ENCODE measurements at places on chromosomes 6 and 20.

GRCh38 chr20:6636209-6637159, 131.0 kb upstream of the BMP2 start:
- no peak for DNase-seq

DNA sequence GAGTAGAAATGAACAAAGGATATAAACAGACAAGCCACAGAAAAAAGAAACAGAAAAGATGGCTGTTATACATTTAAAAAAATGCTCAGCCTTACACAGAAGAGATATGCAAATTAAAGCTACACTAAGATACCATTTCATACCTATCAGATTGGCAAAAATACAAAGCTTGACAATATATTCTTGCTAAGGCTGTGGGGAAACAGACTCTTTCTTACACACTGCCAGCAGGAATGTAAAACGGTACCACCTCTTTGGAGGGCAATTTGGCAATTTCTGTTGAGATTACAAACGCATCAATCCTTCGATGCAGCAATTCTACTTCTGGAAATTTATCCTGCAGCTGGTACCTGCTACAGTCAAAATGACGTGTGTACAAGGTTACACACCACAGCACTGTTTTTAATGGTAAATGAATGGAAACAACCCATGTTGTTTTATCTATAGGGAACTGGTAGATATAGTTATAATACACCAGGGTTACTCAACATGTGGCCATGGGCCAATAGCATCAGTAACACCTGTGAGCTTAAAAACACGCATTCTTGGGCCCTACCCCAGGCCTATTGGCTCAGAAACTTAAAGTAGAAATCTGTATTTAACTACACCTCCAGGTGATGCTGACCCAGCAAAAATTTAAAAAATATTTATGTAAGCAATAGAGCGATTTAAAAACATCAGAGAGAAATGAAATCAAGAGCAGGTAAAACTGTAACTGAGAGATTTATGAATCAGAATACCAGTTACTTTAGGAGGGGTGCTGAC, 53.3 kb downstream of the TRAM2 start:
- DNase-seq, result no peak

DNA sequence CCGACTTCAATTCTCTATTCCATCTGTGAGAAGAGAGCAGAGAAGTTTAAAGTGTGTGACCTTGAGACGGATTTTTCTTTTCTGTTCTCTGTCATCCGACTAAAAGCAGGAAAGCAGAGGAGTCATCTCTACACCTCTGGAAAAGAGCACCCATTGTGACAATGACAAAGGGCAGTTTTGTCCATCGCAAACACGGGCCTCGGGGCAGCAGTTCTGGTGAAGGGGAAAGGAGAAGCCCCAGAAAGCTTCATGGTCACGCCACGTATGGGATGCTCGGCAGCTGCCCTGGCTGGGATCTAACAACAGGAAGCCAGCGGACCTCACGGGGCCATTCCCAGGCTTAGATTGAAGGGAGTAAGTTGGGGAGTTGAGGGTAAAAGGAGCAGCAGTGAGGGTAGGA, 52.0 kb upstream of the HBS1L start:
- no peak for DNase-seq

GRCh38 chr6:4727671-4728435, 48.4 kb upstream of the CDYL start:
- no peak for DNase-seq

GRCh38 chr6:44867571-44868334, 460.4 kb upstream of the RUNX2 start:
- no peak for DNase-seq

DNA sequence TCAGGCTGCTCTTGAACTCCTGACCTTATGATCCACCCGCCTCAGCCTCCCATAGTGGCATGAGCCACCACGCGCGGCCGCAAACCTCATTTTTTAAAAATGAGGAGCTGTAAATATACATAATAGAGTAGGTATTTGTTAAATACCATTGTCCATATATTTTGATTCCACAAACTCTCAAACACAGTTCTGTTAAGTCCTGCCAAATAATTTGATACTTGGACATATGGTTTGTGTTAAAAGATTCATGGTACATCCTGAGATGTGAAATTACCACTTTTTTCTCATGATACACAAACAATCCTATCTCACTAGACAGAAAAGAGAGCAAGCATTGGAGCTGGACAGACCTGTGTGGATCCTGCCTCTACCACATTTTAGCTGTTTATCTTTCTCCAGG, 334.1 kb upstream of the KCNQ5 start:
- no peak for DNase-seq

DNA sequence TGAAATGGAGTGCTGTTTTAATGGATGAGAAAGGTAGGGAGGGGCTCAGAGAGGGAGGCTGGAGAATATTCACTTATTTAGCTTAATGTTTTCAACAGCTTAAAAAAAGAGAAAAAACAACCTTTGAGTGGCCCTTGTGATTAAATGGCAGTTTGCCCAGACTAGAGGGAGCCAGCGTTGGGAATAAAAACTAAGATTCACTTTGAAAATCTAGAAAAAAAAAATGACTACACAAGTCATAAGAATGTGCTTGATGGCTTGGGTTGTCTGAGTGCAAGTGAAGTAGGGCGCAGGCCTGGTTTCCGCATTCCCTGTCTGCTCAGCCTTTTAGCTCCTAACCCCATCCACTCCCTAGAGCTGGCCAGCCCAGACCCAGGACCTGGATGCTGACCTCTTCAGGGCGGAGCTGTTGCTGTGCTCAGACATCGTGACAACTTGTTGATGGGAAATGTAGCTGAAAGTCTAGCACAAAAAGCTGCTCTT, 28.9 kb downstream of the UTRN start:
- no peak for DNase-seq

GRCh38 chr6:130632277-130632676, 194.9 kb upstream of the SMLR1 start:
- no peak for DNase-seq

DNA sequence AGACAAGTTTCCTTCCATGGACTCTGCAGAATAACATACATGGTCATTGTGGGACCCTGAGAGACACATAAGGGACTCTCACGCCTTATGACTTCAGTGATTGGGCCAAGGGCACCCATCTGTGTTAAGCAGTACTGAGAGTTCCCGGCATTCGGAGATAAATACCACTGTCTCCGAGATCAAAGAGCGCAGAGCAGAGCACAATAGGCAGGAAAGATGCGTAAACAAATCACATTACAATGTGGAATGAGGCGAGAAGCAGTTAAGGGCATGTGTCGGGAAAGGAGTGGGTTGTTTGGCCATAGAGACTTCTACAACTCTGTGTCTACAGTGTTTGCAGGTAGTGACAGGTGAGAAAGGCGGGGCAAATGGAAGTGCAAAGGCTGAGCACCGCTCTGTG, 57.6 kb downstream of the NRSN1 start:
- DNase-seq, result no peak

- DNase-seq, result no peak
These were observed 29.9 kb downstream of the MRS2 start for GRCh38 chr6:24432611-24433010.

DNA sequence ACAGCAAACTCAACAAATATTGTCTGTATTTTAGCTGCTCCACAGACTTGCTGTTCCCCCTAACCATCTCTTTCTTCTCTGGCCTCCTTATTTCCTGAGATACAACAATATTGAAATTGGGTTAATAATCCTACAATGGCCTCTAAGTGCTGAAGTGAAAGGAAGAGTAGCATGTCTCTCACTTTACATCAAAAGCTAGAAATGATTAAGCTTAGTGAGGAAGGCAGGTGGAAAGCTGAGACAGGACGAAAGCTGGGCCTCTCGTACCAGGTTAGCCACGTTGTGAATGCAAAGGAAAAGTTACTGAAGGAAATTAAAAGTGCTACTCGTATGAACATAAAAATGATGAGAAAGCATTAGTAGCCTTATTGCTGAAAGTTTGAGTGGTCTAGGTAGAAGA, 63.8 kb downstream of the ELOVL5 start:
- DNase-seq, result no peak

GRCh38 chr20:1720226-1720625, 62.6 kb upstream of the SIRPG start:
- no peak for DNase-seq

GRCh38 chr20:39632176-39632575, 670.0 kb downstream of the DHX35 start:
- no peak for DNase-seq

DNA sequence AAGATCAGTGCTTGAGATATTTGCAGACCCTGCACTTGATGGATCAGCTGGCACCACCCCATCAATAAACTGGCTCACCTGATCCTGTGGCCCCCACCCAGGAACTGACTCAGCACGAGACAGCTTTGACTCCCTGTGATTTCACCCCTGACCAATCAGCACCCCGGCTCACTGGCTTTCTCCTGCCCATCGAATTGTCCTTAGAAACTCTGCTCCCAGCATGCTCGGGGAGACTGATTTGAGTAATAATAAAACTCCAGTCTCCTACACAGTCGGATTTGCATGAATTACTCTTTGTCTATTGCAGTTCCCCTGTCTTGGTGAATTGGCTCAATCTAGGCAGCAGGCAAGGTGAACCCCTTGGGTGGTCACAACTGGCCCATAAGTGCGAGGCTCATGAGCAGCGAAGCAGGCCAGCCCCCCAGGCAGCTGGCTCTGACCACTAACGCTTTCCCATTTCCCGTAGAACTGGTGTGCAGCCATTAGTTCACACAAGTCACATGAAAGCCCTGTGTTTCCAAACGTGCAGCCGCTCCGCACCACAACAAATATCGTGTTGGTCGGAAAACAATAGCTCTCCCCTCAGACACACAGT, 79.6 kb downstream of the RSPH3 start:
- DNase-seq, result no peak

- DNase-seq, result no peak
These were observed 290.8 kb downstream of the ZNF217 start for GRCh38 chr20:53302695-53303412.

DNA sequence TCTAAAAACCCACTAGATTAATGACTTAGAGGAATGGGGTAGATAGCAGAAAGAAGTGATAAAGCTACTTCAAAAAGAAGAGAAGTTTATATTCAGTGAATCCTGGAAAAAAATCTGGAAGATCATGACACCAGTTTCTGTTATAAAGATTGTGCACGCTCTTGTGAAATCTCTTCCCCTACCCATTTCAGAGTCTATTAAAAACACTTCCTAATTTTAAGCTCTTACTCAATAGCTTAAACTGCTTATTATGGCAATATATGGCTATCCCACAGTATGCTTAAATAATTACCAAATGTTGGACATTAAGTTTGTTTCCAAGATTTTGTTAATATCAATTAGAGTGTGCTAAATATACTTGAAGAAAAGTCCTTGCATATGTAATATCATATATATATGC, 585.3 kb upstream of the MAN1A1 start:
- DNase-seq, result no peak

- no peak for DNase-seq
These were observed 401.0 kb downstream of the PAX1 start for GRCh38 chr20:22106308-22106938.

DNA sequence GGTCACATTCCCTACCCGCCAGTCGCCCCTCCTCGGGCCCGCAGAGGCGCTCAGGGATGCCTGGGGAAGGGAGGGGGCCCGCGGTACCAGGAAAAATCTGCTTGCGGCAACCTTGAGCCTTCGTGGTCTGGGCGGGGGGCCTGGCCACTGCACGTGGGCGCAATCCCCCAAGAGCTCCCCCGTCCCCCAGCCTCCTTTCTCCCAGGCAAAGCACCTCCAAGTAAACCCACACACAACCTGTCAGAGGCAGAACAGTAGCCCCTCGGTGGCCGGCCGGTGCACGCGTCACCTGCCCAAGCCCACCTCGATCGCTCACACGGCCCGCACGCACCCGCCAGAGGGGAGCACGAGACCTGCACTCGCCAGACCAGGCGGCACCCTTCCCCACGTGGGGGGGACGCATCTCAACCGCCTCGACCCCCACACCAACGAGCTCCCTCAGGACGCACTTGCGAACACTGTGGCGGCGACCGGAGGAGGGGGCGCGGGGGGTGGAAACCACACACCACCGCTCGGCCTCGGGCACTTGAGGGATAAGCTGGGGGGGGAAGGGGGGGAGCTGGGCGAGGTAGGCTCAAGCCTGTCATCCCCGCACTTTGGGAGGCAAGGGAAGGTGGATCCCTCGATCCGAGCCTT, 1955.7 kb upstream of the DEFB115 start:
- no peak for DNase-seq

- no peak for DNase-seq
These were observed 382.4 kb upstream of the CDH4 start for GRCh38 chr20:60869625-60870024.

DNA sequence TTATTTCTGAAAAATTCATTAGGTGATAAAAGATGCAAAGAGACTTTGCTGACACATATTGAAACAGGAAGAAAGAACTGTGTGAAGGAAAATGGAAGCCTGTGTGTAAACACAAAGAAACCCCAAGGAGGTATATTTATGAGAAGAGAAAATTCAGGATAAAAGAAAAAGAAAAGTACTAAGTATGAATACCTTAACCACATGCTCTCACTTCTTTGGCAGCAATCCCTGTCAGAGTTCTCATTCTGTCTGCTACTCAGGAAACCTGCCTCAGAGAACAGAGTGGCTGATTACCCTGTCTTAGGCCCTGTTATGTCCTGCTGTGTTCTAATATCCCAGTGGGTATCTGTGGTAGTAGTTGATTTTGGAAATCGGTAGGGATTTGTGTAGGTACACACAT, 457.9 kb downstream of the TBC1D32 start:
- no peak for DNase-seq

- DNase-seq, result no peak
These were observed 51.7 kb downstream of the PCNA start for GRCh38 chr20:5067877-5068645.

- DNase-seq, result no peak
These were observed 132.7 kb downstream of the AGPAT4 start for GRCh38 chr6:161141173-161141572.

- DNase-seq, result no peak
These were observed 832.2 kb downstream of the EYS start for GRCh38 chr6:64874776-64875175.

DNA sequence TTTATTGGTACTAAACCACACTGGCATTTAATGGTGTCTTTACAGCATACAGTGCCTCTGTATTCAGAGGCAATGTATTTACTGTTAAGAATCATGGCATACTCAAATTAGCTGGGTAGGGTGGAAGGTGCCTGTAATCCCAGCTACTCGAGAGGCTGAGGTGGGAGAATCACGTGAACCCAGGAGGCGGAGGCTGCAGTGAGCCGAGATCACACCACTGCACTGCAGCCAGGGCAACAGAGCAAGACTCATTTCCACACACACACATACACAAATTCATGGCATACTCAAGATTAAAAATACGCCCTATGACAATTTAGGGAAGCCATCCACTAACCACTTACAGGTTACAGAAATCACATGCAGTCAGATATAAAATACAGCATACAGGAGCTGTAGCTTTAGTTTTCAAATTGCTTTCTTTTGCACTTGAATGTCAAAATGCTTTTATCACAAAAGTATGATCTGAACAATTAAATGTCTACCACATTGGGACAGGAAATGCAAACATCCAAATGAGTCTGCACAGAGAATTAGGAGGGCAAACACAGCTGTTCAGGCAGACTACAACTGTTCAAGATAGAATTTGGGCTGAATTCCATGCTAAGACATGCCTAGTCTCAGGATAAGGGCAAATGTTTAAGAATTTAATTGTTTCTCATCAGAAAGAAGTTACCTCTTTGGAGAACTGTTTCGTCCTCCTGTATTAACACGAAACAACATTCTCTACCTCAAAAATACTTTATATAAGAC, 36.4 kb downstream of the CSNK2A1 start:
- DNase-seq, result no peak

Measured in keratinocyte (primary cell).